CD8-positive, alpha-beta memory T cell (primary cell): ENCODE measurements at places on chromosomes 5 and 9.

GRCh38 chr5:108615216-108615615 is 132.5 kb upstream of the FER start:
- DNase-seq, result no peak

GRCh38 chr5:129199308-129199707 is 104.8 kb downstream of the ISOC1 start:
- no peak for DNase-seq

- no peak for DNase-seq
Measured at GRCh38 chr5:89703817-89704216, 705.7 kb downstream of the CETN3 start.

DNA sequence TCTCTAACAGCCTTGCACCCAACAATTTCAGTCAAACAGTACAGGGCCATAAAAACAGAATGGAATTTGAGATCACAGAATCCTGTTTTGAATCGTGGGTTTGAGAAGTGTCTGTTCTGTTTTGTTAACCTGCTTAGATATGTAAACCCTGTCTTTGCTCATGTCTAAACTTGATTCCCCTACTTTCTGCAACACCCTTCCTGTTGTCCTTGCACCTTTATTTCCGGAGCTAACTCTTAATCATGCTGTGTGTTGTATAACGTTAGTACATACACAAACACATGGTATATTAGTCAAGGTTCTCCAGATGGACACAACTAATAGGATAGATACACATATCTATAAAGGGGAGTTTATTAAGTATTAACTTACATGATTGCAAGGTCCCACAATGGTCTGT is 2229.2 kb upstream of the C9orf72 start:
- DNase-seq, result no peak

DNA sequence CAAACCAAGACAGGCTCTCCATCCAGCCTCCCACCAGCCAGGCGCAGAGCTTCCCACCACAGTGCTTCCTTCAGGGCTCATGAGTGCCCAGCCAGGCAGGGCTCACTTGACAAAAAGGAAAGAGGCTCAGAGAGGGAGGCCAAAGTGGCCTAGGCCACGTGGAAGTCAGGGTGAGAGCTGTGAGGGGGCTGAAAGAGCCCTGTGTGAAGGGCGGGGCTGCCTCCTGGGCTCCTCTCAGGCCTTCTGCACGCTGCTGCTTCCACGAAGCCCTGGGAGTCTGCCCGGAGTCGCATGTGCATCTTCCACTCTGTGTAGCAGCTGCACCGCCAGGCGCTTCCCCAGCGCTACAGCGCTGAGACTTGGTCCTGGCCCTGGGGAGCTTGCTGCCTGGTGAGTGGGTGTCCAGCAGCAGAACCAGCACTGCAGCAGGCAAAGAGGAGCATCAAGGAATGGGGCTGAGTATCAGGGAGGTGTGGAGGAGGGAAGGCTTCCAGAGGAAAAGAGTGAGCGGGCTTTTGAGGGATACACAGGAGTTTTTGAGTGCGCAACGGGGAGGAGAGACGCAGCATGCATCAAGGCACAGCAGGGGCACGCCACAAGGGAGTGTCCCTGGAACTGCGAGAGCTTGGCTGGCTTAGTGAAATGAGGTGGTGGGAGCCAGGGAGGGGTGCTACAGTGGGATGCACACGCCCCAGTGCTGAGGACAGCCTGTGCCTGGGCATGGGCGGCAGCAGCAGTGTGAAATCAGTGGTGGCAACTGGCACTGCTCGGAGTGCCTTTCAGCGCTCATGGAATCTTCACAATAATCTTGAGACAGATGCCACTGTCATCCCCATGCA is 178.0 kb downstream of the GAPVD1 start:
- no peak for DNase-seq

DNA sequence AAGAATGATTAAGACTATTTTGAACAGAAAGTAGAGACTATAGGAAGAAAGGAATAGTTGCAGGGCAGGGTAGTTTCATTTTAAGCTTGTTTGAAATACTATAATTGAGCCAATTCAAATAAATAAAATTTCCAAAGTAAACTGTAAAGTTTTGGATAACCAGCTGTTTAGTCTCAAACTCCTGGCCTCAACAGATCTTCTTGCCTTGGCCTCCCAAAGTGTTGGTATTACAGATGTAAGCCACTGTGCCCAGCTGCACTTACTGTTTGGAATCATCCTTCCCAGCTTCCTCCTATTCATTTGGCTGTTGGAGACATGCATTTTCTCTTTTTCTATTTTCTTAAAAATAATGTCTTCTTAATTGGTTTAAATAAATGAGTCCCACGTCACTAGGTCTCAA is 231.0 kb downstream of the NNT start:
- no peak for DNase-seq

- no peak for DNase-seq
Measured at GRCh38 chr5:36584009-36584875, 22.2 kb upstream of the SLC1A3 start.

DNA sequence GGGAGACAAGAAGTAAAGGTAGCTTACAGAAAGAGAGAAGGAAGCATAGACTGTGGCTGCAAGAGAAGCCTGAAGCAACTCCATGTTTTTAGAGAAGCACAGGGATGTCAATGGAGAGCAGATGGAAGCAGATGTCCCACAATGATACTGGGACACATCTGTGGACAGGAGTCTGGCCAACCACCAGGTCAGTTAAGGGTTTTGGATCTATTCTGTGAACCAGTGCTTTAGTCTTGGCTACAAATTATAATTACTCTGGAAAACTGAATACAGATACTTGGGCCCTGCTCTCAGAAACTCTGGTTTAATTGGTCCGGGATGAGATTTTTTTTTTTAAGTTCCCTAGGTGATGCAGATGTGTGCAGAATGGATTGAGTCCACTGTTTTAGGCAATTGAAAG is 592.8 kb downstream of the CSNK1G3 start:
- no peak for DNase-seq

DNA sequence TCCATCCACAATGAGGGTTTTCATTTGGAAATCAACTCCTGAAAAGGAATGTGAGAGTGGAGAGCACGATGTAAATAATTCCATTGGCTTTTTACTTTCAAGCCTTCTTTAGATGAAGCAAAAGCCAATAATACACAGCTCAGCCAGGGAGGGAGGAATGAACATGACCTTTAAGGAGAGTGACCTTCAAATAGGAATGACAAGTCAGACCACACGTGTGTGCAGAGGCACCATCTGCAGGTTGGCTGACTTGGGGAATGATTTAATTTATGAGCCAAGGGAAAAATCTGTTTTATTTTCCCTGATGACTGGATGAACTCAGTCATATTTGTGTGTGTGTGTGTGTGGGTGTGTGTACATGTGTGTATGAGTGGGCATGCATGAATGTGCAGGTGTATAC is 64.5 kb downstream of the RASEF start:
- no peak for DNase-seq

DNA sequence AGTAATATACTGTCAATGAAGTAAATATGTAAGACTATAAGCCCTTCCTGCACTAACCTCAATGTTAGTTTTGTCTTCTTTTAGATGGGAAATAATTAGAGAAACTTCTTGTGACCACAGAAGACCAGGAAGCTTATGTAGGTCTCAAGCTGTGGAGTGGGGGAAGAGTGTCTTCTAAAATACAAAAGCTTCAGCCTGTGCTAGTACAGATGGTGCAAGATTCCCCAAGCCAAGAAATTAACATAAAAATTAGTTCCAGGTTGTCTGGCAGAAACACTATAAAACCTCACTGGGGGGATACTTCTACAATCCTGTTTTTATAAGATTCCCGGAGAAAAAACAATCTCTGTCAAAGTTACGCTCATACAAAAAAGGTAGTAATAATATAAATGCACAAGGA is 103.6 kb downstream of the FNBP1 start:
- no peak for DNase-seq

GRCh38 chr5:81239613-81240012 is 6.5 kb downstream of the CKMT2 start:
- DNase-seq, result no peak

DNA sequence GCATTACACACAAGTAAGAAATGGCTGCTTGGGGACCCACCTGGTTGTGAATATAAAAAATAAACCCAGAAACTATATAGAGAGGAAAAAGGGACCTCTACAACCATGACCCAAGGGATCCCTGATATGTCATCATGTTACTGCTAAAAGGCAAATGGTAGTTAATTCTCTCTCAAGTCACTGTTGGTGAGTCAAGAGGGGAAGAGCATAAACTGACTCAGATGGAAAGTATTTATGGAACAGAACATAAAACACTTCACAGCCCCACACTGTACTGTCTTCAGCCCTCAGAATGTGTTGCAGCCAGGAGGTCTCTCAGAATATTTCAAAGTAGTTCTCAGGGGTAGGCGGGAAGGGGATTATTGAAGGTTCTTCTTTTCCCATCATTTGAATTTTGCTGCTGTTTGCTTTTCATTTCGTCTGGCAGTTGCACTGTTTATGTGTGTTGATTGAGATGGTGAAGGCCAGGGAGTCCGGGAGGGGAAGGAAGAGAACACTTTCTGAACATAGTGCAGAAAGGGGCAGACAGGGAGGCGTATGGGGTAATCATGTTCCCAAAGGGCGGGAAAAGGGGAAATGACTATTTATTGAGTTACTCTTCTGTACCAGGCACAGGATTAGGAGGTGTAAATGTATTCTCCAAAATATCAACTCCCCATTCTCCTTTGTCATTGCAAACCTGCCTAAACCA is 85.5 kb downstream of the TEK start:
- no peak for DNase-seq

GRCh38 chr5:147957901-147958300 is 51.6 kb upstream of the C5orf46 start:
- DNase-seq, result no peak

GRCh38 chr5:1543398-1544293 is 19.9 kb upstream of the LPCAT1 start:
- DNase-seq, result no peak

DNA sequence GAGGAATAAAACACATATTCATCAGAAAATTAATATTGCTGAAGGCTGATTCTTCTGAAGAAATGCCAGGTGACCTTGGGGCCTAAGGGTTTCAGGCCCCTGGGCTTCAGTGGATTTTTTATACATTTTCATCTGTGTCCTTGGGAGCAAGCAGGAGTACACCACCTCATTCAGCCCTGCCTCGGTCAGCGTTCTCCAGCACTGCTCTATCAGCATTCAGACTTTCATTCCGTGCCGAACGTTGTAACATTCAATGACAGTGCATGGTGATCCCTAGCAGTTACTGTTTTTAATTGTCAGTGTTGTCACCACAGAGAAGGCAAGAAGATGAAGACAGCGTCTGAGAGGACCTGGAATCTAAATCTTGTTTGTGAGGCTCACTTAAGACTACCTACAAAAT is 490.4 kb downstream of the DNAH5 start:
- no peak for DNase-seq

- DNase-seq, result no peak
Measured at GRCh38 chr5:130974021-130974683, 190.9 kb downstream of the HINT1 start.
